ENCODE measurements at places on chromosomes 6 and 20.

DNA sequence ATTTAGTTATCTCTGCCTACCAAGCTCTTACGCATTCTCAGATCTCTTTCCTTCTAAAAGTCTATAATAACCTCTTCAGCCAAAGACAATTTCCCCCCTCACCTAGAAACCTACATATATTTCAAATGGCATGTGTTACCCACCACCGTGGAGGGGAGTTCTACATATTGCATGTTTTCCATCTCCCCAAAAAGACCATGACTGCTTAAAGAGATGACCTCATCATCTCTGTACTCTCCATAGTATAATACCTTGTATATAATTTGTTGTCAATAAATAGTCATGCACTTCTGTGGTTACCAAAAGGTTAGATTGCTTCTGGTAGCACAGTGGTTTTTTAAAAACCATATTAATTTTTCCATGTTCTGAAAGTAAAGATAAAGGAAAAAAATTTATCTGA, 148.4 kb downstream of the TBX18 start:
- no peak for DNase-seq

DNA sequence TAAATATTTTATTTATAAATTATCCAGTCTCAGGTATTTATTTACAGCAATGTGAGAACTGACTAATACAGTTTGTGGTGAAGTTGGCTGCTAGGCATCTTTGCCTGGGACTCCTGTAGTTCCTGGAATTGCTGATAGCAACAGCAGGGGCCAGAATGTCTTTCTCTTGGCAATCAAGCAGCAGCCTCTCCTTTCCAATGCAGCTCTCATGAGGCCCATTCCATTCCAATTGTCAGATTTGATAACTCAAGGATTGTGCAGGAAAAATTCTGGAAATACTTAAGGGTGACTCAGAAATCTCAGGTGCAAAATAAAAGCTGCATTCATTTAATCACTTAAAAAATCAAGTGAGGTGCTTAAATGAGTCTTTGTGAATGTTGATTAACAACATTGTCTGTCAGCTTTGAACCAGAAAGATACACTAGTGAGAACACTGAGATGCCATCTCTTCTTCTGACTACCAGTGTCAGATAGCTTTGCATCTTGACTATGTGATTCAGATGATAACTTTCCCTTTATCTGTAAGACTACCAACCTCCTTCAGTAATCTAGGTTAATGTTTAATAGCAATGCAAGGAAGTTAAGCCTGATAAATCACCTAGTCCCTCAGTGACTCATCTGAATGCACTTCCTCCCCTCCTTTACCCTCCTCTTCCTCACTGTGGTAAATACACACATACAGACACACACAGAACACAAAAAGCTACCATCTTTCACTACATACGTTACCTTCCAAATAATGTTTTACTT, 32.1 kb upstream of the COL21A1 start:
- DNase-seq: no peak

GRCh38 chr20:382291-383115, 1.9 kb downstream of the TRIB3 start:
- DNase-seq: no peak

GRCh38 chr20:5039255-5039657, 37.9 kb upstream of the SLC23A2 start:
- DNase-seq: no peak

DNA sequence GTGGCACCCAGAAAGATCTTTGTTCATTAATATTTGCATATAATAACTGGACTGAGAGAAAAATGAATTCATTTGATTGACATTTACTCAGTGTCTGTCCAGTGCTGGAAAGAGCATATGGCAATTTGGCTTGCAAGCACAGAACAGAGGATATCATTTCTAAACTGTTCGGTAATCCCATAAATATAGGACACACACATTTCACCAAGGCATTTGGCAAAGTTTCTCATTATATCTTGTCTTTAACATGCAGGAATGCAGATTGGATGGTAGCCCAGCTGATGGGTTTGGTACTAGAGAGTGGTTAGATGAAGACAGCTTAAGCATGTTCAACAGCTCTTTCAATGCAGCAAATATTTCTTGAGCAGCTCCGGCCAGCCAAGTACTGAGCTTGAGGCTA, 259.2 kb downstream of the PRKN start:
- no peak for DNase-seq

DNA sequence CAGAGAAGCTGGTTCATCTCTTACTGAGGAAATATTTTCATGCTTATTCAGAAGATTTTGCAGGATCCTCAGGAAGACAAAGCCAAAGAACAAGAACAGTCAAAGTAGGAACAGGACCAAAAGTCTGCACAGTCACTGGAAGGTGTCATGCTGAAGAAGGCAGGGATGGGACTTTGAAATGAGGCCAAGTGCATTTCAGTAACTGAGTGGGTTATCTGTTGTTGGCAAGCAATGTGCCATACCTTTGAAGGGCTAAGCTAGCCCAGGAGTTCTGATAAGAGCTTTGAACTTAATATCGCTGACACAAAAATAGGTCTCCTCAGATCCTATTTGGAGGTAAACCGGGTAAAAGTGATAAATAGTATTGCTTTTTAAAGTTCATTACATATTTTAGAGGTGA, 31.5 kb downstream of the SLC16A10 start:
- DNase-seq: no peak

GRCh38 chr20:51687630-51688029, 80.6 kb downstream of the ATP9A start:
- no peak for DNase-seq

- DNase-seq: no peak
Observed at GRCh38 chr6:39055661-39056060, 7.1 kb downstream of the GLP1R start.

- no peak for DNase-seq
Observed at GRCh38 chr6:107621229-107621937, 131.5 kb downstream of the SOBP start.

- DNase-seq: no peak
Observed at GRCh38 chr6:16670183-16670582, 91.1 kb downstream of the ATXN1 start.

DNA sequence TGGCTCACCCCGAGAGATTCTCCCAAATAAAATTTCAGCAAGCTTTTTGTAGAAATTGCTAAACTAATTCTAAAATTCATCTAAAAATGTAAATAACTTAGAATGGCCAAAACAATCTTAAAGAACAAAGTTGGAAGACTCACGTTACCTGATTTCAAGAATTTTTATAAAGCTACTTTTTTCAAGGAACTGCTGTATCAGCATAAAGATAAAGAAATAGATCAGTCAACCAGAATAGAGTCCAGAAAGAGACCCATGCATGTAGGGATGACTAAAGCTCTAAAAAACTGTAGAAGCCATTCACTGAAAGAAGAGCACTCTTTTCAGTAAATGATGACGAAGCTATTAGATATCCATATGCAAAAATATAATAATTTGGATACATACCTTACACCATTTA, 652.1 kb downstream of the TBC1D32 start:
- DNase-seq: no peak

DNA sequence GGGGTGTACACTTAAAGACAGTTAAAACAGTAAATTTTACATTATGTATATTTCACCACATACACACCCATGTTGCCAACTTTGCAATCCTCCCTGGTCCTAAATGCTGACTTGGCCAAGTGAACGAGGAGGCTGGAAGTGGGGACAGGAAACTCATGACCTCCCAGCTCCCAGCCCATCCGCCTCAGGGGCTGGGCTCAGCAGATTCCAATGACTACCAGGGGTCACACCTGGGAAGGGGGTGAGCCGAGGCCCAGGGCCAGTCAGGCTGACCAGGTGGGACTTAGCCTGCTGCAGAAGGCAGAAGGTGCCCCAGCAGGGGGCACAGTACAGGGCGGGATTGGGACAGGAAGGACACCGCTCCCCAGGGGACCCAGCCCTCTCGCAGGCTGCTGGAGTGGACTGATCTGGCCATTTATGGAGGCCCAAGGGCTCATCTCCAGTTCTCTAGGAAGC, 2.4 kb downstream of the SIGLEC1 start:
- DNase-seq: no peak

DNA sequence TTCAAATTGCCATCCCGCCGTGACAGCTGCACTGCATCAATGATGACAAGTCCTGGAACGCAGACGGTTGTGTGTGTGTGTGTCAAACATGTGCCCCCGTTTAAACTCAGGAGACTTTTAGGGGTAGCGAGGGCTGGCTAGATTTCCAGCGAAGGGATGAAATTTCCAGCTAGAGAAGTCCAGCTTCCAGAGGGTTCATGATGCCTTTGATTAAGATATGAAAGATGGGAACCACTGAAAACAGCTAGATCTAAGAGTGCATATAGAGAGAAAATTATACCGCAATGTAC, 644 bp downstream of the KIZ start:
- DNase-seq: no peak

DNA sequence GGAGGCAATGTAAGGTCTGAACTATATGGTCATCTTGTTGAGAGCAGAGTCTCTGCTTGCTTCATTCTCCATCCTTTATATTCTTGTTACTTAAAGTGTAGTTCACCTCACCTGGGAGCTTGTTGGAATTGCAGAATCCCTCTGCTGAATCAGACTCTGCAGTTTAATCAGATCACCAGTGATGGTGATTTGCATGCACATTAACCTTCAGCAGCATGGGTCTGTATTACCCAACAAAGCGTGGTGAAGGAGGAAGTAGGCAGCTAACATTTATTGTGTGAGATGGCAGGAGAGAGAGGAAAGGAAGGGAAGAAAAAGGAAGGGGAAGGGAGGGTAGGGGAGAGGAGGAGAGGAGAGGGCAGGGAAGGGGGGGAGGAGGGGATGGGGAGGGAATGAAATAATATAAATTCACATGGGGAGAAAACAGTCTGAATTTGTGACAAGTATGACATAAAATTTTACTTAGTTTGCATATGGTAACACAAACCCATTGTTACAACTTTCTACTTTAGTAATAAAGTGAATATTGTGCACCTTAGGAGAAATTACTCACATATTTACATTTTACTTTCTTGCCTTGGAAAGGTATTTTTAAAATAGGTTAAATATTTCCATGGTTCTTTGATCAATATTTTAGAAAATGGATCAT, 740.7 kb downstream of the DHX35 start:
- no peak for DNase-seq

DNA sequence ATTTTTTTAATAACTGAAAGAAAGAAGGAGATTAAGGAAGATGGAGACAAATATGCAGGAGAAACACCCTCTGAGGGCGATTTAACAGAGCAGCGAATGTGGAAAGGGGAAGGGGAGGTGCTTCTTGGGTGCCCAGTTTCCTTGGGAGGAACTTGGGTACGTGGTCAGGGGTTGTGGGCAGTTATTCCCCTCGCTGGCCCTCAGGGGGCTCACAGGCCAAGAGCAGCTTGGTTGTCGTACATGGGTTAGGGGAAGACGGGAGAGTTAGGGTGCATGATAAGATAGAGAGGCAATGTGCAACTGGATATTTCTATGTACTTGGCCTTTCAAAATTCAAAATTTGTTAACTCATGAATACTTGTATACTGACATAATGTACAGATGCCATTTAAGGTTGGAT, 7.0 kb upstream of the TUBB2A start:
- no peak for DNase-seq

GRCh38 chr20:50744143-50744792, 12.9 kb downstream of the PARD6B start:
- DNase-seq: no peak

GRCh38 chr6:99822741-99823512, 171.1 kb downstream of the MCHR2 start:
- DNase-seq: no peak

DNA sequence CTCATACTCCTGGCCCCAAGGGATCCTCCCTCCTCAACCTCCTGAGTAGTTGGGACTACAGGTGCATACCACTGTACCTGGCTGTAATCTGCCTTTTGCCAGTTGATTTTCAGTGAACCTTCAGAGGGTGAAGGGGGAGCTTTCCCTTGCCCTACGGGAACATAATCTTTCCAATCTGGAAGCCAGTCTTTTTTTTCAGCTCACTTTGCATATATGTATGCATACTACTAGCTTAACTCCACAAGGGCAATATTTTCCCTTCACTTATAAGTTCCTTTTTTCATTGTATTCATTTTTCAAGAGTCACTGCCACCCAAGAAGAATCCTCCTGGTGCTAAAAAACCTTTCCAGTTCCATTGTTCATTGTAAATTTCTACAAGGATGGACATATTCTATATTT, 53.4 kb upstream of the GCM1 start:
- no peak for DNase-seq

GRCh38 chr6:28816909-28817807, 106.6 kb downstream of the TRIM27 start:
- no peak for DNase-seq

DNA sequence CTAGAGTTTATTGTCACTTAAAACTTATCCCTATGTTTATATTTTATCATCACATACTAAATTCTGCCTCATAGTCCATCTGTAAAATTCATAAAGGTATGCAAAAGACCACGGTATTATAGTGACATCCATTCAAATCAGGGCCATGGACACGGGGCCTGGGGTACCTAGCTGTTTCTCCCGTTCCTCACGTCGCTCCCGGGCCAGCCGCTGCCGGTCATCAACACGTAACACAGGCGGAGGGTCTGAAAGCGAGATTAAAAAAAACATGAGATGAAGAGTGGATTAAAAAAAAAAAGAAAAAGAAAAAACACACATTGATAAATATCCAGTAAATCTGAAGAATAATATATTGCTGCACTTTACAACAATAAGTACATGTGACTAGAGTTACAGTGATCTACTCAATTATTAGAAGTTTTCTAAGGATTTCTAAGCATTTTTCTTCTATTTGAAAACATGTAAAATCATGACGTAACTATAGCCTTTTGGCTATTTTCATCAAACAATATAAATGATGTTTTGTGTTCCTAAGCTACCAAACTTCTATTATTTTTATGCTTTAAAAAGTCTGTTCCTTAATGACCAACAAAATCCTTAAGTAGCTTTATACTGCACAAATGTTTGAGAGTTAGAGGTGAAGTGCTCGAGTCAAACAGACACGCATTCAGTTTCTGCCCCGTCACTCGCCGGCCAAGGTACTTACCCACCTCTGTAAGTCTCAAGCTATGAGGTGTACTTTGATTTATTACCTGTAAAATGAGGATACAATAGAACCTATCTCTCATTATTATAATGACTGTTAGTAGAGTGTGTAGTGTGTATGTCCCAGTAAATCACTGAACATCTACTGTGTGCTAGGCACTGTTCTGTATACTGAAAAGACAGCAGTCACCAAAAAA, 122.1 kb upstream of the BCLAF1 start:
- no peak for DNase-seq

GRCh38 chr20:57530327-57530981, 5.5 kb upstream of the CTCFL start:
- no peak for DNase-seq

DNA sequence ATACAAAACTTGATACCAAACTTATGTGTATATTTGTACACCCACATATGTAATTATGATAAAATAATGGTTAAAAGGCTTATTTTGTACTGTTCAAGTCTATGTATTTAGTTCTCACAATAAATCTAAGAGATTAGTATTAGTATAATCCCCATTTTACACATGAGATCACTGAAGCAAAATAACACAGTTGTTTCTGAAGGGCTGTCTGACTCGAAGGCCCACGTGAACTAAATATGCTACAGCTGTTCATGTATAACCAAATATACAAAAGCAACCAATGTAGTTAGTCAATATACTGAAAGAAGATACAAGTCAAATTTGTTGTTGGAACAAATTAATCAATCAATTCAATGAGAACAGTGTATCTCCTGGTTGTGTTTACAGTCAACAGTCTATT, 959.2 kb downstream of the EPHA7 start:
- no peak for DNase-seq
